ENCODE measurements at places on chromosomes 7 and 10.

DNA sequence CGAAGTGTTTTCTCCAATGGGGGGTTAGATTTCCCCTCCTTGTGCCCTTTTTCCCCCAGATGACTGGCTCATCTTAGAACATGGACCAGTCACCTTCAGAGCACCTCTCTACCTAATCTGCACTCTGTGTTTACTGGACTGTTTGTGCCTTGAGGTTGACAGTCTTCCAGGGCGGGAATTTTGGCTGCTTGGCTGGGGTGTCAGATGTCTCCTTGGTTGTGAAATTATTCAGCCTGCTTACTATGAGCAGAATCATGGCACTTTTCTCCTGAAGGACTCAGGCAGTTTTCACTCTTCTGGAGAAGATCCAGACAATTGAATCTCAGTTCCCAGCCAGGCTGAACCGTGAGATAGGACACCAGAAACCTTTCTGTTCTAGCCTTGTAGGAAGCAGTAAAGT lies 60.3 kb upstream of the NFKB2 start:
- no peak for DNase-seq

GRCh38 chr10:110535958-110536891 lies 31.3 kb upstream of the SMC3 start:
- peak; percentile 97 for DNase-seq

DNA sequence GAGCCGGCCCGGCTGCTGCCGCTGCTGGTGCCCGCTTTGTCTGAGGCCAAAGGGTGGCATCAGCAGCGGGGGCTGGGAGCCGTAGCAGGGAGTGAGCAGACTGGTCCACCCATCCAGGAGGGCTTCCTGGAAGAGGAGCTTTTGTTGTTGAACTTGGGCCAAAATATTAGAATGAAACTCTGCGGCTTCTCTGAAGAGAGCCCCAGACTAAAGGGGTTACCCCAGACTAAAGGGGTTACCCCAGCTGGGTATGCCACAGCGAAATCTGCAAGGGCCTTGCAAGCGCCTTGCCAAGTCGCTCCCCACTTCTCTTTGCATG lies 154.7 kb upstream of the ZMIZ1 start:
- DNase-seq = no peak

GRCh38 chr10:126075009-126075408 lies 178.6 kb downstream of the FANK1 start:
- DNase-seq = no peak

- no peak for DNase-seq
Observed at GRCh38 chr7:976901-977325, 1.6 kb upstream of the COX19 start.

- DNase-seq = no peak
Observed at GRCh38 chr7:54811846-54812254, 52.8 kb upstream of the SEC61G start.

- DNase-seq = no peak
Observed at GRCh38 chr10:72250666-72251065, 23.1 kb upstream of the DDIT4 start.

GRCh38 chr10:73211106-73211811 lies 35.8 kb downstream of the DNAJC9 start:
- no peak for DNase-seq

DNA sequence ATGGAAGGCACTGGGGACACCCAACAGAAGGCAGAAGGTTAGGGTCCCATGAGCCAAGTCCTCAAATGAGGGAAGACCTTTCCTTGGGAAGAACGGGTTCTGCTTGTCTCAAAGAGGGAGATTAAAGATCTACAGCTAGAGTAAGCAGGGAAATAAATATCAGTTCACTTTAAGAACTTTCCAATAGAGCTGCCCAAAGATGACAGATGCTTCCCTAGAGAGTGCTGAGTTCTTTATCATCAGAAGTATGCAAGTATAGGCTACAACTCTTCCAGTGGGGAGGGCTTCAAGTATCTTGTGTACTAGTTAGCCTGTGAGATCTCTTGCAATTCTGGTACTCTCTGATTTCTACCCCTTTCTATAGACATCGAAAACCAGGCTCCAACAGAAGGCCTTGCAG lies 39.4 kb downstream of the EMX2 start:
- DNase-seq = no peak

DNA sequence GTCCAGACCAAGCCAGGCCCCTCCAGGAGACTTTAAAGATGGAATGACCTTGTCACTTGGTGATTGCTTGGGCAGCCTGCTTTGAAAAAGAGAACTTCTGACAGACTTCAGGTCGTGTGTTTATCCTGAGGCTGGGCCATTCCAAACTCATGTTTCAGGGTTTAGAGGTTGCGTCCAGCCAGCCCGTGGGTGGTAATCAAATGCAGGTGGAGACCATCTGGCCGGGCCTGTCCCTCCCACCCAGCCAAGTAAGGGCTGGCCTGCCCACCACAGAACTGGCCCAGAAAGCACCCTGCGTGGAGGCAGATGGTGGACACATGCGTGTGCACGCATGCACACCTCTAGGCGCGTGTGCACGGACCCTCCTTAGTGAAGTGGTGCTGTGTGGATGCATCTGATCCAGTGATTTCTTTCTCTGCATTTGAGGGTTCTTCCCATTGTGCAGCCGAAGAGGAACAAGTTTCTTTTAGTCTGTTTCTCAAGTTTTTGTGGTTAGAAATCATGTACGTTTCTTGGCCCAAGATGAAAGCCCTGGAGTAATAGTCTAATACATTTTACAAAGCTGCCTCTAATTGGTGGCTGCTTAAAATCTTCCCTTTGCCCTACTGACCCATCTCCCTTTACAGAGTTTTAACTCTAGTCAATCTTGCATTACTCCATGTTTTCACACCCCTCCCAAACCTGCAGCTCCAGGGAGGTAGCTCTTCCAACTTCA lies 43.0 kb downstream of the SUFU start:
- peak; percentile 52 for DNase-seq

GRCh38 chr10:67257018-67257417 lies 331.2 kb downstream of the LRRTM3 start:
- no peak for DNase-seq

GRCh38 chr10:78542141-78542489 lies 508.5 kb downstream of the RPS24 start:
- no peak for DNase-seq

DNA sequence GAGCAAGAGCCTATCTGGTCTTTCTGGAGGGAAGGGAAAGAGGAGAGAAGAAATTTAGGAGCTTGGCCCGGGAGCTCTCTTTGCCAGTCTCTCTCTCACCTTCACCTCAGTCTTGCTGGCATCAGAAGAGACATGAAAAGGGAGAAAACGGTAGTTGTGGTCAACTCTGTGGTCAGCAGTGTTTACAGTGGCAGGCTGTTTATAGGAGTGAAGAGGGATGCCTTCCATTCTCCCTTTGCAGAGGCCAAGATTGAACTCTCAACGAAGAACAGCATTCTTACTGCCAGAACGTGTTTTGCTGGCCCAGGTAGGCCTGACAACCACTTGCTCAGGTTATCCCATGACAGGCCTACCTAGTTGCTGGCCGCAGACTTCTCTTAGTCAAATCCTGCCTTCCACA lies 133.3 kb downstream of the CCDC3 start:
- DNase-seq = peak; percentile 46

GRCh38 chr7:38299275-38299931 lies 26.0 kb upstream of the TARP start:
- DNase-seq = peak; percentile 95

GRCh38 chr10:86419101-86419500 lies 52.5 kb upstream of the GRID1 start:
- DNase-seq = no peak

DNA sequence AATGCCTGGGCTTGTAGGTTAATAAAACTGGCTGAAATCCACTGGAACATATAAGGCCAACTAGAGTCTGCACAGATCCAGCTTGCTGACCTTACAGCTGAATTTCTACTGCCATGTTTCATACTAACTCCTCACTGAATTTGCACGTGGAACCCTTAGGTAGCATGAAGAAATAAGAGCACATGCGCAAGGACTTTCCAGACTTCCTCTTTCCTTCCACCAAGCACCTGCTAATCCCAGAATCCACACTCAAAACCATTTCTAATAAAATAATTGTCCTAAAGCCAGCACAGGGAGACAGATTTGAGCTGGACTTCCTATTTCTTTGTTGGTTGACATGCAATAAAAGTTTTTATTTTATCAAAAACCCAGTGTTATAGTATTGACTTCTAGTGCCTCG lies 46.8 kb downstream of the NPVF start:
- peak; percentile 26 for DNase-seq

DNA sequence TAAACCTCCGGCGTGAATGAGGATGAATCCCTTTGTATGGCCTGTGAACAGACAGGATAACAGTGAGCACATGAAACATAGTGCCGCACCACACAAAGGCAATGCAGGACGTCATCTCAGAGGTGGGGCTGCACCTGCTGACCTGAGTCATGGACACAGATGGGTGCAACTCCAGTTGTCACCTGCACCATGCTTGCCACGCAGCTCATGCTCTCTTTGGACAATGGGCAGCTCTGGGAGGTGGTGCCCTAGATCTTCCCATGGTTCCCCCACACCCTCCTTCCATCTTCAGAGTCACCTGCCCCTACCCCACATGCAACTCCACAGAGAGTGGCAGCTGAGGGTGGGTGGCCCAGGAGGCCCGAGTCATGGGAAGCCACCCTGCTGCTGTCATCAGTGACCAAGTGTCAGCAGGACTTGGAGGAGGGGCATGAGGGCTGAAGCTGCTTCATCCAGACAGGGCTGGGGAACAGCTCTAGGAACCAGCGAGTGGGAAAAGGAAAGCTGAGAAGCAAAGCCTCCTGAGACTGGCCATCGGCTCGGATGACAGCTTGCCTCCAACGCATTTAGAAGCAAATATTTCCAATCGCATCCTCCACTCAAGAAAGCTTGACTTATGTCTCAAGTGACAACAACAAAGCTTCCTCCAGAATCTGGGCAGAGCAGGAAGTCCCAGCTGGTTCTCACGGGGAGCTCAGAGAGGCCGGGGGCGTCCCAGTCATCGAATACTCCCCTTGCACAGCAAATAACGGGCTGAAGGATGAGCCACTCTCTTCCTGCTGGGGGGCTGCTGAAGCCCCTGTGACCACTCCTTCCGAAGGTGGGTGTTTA lies 27.1 kb downstream of the VIPR2 start:
- no peak for DNase-seq

Measured in NB4 (cell line).